ENCODE measurements at places on chromosomes 7 and 10.
A peak's percentile ranks its signal among the peaks of the same experiment; 100 is the strongest.

GRCh38 chr10:126857178-126857806, 47.9 kb upstream of the DOCK1 start:
- DNase-seq: no peak

DNA sequence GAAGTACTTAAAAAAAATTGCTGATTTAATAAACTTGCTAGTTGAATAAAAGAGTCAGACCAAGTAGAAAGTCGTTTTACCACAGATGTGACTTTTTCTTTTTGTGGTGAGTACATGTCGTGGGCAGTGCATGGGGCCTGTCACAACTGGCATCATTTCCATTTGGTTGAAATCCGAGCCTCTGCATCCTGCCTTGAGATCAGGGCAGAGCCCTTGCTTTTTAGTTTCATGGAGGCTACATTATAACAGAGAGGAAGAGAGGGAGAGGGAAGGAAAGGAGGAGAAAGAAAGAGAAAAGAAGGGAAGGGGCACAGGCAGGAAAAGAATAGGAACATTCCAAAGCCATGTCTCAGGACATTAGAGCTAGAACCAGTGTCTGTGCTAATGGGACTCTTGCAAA, 20.4 kb upstream of the INSYN2A start:
- DNase-seq: peak; percentile 59

GRCh38 chr10:25865267-25865666, 68.8 kb upstream of the MYO3A start:
- DNase-seq: no peak

GRCh38 chr10:4448030-4448429, 378.0 kb upstream of the AKR1E2 start:
- no peak for DNase-seq

- no peak for DNase-seq
These were observed 65.9 kb upstream of the HECTD2 start for GRCh38 chr10:91344117-91344856.

DNA sequence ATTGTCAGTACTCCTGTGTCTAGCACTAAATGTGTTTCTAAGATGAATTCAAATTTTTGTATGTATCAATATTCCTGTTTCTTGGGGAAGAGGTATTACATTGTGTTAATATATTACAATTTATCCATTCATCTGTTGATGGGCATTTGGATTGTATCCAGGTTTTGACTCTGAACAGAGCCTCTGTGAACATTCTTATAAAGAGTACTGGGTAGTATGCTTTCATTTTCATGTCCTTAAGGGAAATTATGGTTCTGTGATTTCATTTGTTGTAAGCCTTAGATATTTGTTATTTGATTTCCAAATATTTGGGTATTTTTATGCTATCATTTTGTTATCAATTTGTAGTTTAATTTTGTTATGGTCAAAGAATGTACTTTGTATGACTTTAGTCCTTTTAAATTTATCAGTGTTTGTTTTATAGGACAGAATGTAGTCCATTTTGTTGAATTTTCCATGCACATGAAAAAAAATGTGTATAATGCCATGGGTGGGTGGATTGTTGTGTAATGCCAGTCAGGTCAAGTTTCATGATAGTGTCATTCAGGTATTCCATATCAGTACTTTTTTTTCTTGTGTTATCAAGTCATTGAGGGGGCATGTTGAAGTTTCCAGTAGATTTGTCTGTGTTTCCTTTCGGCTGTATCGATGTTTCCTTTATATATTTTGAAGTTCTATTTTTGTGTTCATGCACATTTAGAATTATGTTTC, 38.4 kb downstream of the STAM start:
- no peak for DNase-seq

GRCh38 chr10:58352956-58353610, 18.3 kb downstream of the UBE2D1 start:
- DNase-seq: no peak

GRCh38 chr7:73520673-73521635, 1.1 kb downstream of the BAZ1B start:
- DNase-seq: peak; percentile 34

DNA sequence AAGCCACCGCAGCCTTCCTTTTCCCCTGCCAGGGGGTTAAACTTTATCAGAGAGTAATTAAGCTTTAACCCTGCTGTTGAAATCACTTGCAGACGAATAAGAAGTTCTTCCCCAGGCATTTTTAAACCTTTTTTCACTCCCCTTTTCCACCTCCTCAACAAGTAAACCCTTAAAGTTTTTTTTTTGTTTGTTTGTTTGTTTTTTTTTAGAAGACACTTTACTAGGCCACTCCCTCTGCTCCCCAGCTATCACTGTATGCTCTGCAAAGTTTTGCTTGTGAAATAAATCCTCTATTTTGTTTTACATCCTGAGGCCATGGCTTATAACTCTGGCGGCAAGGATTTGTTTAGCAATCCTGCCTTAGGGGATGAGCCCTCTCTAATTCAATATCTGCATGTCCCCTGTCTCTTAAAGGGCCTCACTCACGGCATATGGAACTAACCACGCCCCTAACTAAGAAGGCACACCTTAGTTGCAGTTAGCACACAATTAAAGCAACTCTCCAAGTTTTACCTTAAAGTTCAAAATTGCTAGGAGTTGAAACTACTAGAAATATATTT, 1354.7 kb upstream of the LRRTM3 start:
- peak; percentile 23 for DNase-seq

GRCh38 chr10:30447125-30447799, 13.3 kb downstream of the MAP3K8 start:
- peak; percentile 28 for DNase-seq

DNA sequence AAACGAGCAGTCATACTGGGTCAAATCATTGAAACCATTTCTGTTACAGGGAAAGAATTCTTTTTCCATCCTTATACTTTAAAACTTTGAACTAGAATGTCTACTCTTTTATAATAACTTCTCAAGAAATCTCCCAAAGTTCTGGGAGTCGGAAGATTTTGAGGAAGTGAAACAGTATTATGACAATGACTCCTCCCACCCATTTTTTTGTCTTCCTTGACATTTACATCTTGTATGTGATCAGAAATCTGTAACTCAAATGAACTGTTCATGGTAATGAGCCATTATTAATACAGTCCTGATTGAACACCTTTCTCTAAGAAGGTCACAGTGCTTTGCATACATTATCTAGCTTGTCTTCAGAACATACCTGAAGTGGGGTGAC, 227.4 kb downstream of the CELF2 start:
- no peak for DNase-seq

DNA sequence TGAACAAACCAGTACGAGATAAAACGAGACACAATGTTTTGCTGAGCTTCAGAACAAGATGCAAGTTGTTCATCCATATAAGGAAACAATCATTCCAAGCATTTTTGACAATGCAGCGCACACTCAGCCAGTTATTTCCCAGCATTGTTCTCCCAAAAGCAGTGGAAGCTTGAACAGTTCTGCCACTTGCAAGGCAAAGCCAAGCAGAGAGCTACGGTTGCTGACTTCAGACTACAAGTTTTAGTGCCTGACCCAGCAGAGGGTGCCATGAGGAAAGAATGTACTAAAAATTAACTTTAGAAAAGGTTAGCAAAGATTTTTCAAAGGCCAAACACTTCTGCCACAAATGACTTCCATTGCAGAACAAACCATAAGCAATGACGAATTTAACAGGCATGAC, 152.5 kb downstream of the SLC25A13 start:
- no peak for DNase-seq

DNA sequence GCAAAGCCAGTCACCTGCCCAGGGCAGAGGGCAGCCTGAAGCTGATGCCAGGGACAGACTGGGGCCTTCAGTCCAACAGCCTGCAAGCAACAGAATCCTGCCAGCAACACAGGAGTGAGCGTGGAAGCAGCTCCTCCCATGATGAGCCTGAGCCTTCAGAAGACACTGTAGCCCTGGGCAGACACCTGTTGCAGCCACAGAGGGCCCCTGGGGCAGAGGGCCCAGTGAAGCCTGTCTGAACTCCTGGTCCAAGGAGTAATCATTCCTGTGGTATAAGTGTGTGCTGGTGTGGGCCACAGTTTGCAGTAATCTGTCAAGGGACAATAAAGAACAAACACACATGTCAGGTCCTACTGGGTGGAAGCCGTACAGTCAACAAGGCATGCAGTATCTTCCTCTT, 2.9 kb upstream of the PFKP start:
- DNase-seq: no peak

GRCh38 chr10:73253225-73253555, 746 bp upstream of the MRPS16 start:
- DNase-seq: peak; percentile 18

DNA sequence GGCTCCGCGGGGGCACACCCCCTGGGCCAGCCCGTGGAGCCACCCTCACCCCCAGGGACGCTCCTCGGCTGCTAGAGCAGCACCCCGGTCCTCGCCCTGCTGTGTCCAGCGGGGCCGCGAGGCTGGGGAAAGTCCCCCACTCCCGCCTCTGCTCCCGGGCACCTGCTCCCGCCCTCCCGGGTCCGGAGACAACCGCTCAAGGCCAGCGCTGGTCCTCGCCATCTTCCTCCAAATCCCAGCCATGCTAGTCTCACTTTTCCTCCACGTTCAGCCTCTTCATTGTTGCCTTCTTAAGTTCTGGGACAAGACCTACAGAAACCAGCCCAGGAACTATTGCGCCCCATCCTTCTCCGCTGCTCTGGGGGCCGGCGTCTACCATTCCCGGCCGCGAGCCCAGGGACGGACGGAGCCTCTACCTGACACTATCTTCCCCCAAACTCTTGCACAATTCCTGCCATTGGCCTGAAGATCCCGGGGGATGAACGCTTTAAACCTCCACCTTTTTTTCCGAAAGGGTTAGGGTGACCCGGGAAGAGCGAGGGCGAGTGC, 4.8 kb upstream of the KCP start:
- DNase-seq: no peak

GRCh38 chr7:120856198-120856597, 1.7 kb downstream of the TSPAN12 start:
- no peak for DNase-seq
